ENCODE measurements at places on chromosomes 6 and 20.
A peak's percentile ranks its signal among the peaks of the same experiment; 100 is the strongest.

DNA sequence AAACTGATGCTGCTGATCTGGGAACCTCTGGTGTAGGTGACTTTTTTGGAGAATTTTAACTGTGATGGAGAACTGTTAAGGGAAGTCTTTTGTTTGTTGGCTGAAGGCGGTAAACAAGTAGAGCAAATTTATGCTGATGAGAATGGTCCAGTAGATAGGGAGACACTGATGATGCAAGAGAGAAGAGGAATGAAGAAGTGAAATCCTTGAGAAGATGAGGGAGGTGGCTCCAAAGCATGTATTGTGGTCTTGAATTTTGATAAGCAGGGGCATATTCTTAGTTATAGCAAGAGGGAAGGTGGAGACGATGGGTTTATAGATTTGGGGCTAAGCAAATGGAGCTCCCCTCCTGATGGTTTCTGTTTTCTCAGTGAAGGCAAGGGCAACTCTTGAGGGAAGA is 22.0 kb downstream of the MAPK14 start:
- DNase-seq: no peak

GRCh38 chr20:23133560-23133998 is 47.5 kb upstream of the CD93 start:
- DNase-seq: no peak

DNA sequence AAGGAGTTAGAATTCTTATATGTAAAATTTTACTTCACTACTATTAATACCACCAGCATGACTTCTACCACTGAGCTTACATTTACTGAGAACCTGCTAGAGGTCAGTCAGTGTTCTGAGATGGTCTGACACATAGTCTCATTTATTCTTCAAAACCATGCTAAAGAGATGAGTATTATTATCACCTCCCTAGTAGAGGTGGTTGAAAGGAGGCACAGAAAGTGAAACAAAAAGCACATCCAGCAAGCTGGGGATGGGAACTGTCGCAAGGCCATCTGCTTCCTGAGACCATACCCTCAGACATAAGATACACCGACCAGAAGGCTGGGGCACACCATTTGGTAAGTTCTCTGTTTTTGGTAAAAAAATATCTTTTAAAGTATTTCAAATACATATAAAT is 137.7 kb downstream of the INSM1 start:
- no peak for DNase-seq

GRCh38 chr6:129014302-129014701 is 131.4 kb downstream of the LAMA2 start:
- DNase-seq: no peak

DNA sequence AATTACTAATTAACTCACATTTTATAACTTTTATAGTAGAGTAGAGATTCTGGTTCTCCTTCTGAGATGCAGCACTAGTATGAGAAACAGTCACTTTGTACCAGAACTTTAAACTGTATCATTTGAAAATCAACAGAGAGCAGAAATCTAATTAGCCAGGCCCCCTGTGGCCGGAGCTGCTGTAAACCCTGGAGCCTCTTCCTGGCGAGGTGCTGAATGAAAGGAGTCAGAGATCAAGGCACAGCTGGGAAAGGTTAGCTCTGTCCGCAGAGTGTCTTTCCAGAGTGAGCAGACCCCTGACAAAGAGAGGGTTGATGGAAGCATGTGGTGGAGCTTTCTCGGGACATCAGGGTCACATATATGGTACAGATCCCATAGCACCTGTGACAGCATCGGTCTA is 703.8 kb downstream of the RFPL4B start:
- DNase-seq: no peak

DNA sequence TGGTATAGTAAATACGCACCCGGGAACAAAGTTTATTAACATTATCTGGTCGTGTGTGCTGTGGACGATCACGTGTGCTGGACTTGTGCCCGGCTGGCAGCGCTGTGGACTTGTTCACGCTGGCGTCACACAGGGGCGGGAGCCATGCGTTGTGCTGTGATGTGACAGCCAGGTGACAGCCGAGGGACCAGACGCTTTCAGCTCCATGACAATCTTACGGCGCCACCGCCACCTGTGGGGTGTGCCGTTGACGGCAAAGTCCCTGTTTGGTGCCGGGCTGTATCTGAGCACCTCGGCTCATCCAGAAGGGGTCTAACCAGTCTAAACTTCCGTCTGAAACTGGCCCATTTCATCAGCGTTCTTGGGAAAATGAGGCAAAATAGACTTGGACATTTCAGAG is 25.2 kb downstream of the DLL1 start:
- no peak for DNase-seq

- no peak for DNase-seq
These were observed 684 bp downstream of the PAQR8 start for GRCh38 chr6:52362443-52363227.

DNA sequence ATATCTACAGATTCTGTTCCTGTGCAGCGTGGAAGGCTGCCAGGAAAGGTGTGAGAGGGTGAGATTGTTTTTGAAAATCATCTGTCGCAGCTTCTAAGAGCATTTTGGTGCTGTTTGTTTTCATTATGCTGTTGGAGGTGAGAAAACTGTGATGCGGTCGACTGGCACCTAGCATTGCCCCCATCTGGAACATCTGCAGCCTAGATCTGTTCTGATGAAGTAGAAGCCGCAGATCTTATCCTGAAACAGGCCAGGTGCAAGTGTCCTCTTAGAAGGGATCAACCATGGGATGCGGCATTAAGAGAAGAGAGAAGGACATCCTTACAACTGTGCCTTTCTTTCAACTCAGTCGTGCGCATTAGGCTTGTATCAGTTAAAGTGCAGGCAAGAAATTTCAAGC is 167.3 kb downstream of the CDH26 start:
- DNase-seq: no peak

- DNase-seq: no peak
These were observed 24.3 kb upstream of the MCUR1 start for GRCh38 chr6:13838616-13839015.

- DNase-seq: no peak
These were observed 212.5 kb downstream of the FOXA2 start for GRCh38 chr20:22371843-22372242.

- no peak for DNase-seq
These were observed 47.7 kb downstream of the SPATA2 start for GRCh38 chr20:49867453-49868215.

- DNase-seq: no peak
These were observed 1159.8 kb upstream of the EYS start for GRCh38 chr6:66866801-66867200.

GRCh38 chr20:19056909-19057308 is 155.5 kb upstream of the SLC24A3 start:
- no peak for DNase-seq

- peak; percentile 70 for DNase-seq
These were observed 19.2 kb downstream of the CAPN11 start for GRCh38 chr6:44177691-44178423.

GRCh38 chr6:10521104-10521808 is at the start of gene GCNT2:
Gene GCNT2 (plus strand): TSS chr6:10521351. CDS start chr6:10528912, 7,561 bp downstream.
- DNase-seq: peak; percentile 37

- DNase-seq: no peak
These were observed 908.7 kb upstream of the CITED2 start for GRCh38 chr6:140283197-140283596.

GRCh38 chr20:34798871-34799270 is 26.6 kb downstream of the NCOA6 start:
- DNase-seq: no peak

- DNase-seq: no peak
These were observed 94.3 kb downstream of the CEBPB start for GRCh38 chr20:50284811-50285375.

- DNase-seq: peak; percentile 47
These were observed 48.3 kb downstream of the TRERF1 start for GRCh38 chr6:42403421-42403820.

Data from astrocyte (in vitro differentiated cells and primary cell).